ENCODE measurements at places on chromosomes 1 and 21. TPM values are rescaled to one million over a fixed set of nuclear protein-coding genes. Genes with fewer than 3 reads are reported as not detected.

TSPEAR gene
- 3.2 TPM for total RNA-seq

MMP23B gene
- 25.9 TPM for total RNA-seq

ADARB1 gene
- 14.1 TPM for total RNA-seq

PLPPR5 gene
- 2.7 TPM for total RNA-seq

MAB21L3 gene
- total RNA-seq = 2.6 TPM

OR2W3 gene
- 4.5 TPM for total RNA-seq

DNA sequence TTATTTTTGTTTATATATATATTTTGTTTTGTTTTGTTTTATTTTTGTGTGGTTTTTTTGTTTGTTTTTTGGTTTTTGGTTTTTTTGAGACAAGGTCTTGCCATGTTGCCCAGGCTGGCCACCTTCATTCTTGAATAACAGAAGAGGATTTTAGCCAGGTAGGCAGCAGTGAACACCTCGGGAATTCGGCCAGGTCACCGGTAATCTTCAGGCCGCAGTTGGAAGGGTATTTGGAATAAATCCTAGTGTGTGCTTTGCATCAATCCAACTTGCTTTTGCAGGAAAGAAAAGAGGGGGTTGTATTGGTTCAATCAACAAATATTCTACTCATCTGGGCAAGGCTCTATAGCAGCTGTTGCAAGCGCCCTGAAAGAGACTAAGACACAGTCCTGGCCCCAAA, 53.9 kb downstream of the MT1HL1 start:
- no peak for DNase-seq

DNA sequence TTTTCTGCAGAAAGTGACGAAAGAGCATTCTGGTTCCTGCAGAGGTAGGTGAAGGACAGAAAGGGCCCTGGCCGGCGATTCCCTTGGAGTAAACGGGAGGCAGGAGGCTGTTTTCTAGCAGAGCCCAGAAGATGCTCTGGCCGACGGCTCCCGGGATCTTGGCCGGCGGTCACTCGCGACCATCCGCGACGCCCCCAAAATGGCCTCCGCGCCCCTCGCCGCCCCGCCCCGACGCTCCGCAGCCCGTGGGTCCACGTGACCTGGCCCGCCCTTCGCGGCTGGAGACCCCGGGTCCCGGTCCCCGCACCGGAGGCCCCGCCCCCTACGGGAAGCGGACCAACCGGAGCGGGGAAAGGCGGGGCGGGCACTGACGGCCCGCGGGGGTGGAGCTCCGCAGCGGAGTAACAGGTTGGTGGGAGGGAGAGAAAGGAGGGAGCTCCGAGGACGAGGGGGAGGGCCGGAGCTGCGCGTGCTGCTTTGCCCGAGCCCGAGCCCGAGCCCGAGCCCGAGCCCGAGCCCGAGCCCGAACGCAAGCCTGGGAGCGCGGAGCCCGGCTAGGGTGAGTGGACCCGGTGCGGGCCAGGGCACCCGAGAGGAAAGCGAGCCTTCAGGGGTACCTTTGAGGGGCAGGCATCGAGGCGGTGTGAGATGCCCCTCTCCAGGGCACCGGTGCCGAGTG, at the start of gene CGN:
CGN (plus strand) TSS at position 431 of the 679 bp plus-strand sequence. CDS start 7,133 bp downstream, outside the sequence.
- peak; percentile 95 for DNase-seq

DNA sequence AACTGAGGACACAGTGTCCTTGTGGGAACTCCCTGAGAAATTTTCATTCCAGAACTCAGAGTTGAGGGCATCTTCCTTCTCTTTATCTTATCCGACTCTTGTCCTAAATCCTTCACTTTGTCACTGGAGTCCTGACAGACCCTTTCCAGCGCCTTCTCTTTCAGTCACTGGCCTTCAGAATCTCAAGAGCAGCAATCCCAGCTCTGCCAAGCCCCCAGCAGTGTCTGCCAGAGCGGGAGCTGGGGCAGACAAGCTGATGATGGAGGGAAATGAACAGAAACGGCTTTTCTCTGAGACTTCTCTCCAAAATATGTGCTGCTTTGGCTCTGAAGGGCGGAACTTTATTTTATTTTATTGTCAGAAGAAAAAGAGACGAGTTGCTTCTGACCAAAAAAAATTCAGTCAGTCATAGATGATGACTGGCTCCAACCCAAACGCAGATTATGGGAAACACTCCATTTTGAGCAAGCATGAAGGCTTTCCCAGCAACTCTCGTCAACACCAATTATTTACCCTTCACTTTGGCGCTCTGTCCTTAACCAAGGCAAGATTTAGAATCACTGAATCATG, 32.2 kb downstream of the MIS18A start:
- DNase-seq = no peak

DNA sequence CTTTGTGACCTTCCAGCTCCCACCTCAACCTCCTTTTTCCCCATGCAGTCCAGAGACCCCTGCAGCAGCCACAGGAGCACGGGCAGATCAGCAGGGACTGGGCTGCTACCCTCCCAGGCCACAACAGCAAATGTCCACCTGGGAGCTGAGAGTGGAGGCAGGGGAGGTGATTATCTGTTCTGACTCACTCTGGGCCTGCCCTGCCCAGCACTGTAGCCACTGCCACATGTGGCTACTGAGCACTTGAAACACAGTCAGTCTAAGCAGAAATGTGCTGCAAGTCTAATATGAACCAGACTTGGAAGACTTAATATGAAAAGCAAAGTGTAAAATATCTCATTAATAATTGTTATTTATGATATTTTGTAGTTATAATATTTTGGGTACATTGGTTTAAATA, 148.9 kb upstream of the VANGL1 start:
- DNase-seq = peak; percentile 48

- peak; percentile 97 for DNase-seq
These were observed 46.3 kb upstream of the VANGL1 start for GRCh38 chr1:115595279-115596079.

DNA sequence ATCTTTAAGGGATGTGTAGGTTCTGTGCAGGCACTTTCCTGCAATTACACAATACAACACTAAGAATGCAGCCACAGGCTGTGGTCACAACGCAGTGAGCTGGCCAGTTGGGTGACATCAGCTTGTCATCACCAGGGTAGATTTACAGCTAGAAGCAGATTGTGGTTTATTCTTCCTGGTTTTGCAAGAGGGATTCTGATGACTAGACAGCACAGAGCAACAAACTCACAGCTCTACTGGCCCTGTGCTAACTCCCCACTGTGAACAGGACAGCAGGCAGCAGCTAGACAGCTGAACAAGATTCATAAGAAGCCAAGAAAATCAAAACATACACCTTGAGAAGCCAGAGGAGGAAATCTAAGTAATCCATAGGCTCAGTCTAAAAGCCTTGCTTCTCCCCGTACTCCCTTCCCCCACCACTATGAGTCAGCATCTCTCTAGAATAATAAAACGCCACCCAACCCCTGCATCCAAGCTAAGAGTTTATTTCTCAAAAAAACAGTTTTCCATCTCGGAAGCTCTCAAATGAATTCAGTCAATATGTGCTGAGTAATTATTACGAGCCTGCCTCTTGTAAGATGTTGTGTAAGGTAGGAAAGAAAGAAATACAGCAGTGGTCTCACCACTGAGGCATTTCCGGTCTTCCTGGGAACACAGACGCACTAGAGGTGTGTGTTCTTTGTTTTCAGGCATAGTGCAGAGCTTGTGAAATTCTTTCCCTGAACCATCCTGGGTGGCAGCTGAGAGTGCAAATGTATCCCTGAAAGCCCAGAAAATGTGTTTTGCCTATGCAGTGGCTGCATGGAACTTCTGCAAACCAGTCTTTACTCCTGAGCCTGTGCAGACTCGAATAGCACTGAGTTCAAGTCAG, 162.8 kb downstream of the NTPCR start:
- peak; percentile 99 for DNase-seq

- no peak for DNase-seq
These were observed 50.1 kb downstream of the PBX1 start for GRCh38 chr1:164609089-164609488.

DNA sequence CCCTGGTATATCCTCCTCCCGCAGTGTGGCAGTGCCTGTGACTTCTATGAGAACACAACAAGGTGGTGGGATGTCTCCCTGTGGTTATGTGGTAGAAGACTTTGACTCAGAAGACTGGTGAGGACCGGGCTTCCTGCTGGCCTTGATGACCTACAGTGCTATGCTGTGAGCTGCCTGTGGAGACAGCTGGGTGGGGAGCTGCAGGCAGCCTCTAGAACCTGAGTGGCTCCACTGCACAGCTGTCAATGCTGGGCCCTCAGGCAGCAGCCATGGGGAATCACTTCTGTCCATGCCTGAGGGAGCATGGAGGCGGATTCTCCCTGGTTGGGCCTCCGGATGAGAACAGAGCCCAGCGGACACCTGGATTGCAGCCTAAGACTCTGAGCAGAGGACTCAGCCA, 14.9 kb downstream of the SLC1A7 start:
- no peak for DNase-seq
